ENCODE measurements at places on chromosomes 4 and X.

DNA sequence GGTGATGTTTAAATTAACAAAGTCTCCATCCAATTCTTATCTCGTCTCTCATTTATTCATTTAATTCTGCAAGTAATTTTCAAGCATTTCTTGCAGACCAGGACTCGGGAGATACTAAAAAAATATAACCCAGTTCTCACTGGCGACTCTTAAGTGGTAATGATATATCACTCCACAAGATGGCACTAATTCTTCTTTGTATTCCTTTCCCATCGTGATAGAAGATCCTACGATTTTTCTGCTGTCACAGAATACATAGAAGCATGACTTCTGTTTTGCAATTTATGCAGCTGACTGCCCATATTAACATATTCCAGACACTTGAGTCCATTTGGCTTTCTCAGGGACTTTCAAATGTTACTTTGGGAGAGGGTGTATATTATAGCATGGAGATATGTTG, 64.0 kb upstream of the FGF13 start:
- DNase-seq: no peak

GRCh38 chr4:41427931-41428600, 109.9 kb upstream of the LIMCH1 start:
- DNase-seq: no peak

DNA sequence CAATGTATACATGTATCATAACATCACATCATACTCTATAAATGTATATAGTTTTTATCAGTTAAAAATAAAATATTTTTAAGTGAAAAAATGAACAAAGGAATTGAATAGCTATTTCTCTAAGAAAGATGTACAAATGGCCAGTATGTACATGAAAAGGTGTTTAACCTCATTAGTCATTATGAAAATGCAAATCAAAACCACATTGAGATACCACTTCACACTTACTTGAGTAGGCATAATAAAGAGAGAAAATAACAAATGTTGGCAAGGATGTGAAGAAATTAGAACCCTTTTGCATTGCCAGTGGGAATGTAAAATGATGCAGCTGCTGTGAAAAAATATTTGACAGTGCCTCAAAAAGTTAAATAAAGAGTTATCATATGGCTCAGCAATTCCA, 95.5 kb downstream of the IRS4 start:
- no peak for DNase-seq

DNA sequence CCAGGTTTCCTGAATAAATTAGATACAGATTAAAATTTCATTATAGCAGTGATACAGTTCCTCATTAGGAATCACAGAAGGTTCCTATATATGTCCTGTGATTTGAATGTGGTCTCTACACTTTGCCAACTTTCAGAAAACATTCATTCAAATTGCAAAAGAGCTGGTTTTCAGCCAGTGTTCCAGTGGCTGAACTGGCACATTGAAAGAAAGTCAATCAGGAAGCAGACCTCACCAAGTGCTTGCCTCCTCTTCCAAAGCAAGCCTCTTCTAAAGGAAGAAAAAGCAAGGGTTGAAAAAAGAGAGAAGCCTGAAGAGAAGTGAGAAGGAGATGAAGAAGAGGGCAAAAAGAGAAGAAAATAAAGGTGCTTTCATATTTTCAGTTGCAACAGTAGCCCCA, 12.7 kb downstream of the KLHL34 start:
- no peak for DNase-seq

GRCh38 chr4:158722917-158723793, at the start of gene PPID:
TSS of gene PPID (minus strand) at chr4:158723396. CDS start at chr4:158723288, 108 bp downstream.
- DNase-seq: peak; percentile 53

GRCh38 chrX:154549766-154550165, 2.3 kb downstream of the IKBKG start:
- DNase-seq: no peak

DNA sequence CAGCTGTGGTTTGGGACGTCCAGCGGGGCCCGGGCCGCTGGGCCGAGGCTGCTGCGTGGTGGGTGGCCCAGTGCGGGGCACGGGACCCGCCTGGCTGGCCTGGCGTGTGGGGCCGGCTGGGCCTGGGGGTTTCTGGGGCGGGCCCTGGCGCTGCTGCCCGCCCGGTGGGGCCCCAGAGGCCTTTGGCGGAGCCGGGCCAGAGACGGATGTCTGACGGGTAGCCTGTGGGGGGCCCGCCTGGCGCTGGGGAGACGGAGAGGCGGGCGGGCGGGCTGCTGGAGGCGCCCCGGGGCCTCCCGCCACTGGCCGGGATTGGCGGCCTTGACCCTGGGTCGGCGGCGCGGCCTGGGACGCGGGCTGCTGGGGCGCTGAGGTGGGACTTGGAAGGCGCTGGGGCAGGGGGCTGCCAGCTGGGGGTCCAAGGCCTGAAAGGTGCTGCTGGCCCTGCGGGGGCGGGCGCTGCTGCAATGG, 8.1 kb upstream of the TIMP1 start:
- DNase-seq: no peak

DNA sequence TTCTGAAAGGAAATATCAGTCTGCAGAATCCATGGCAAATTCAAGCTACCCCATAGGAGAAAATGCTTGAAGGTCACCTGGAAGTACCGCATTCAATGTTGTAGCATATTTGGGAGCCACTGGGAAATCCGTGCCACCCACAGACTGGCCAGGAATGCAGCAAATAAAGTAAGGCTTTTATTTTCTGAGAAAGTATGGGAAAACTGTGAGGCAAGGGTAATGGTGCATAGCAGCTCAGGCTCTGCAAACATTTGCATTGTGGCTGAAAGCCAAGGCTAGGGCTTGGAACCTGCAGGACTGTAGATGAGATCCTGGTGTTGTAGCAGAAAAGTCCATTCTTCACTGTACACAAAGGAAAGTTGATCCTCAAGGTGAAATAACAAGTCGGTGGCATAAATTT, 450.9 kb upstream of the NR3C2 start:
- no peak for DNase-seq

GRCh38 chrX:148811236-148811635, 310.8 kb downstream of the AFF2 start:
- no peak for DNase-seq

GRCh38 chr4:176137631-176138030, 57.8 kb downstream of the SPATA4 start:
- no peak for DNase-seq

DNA sequence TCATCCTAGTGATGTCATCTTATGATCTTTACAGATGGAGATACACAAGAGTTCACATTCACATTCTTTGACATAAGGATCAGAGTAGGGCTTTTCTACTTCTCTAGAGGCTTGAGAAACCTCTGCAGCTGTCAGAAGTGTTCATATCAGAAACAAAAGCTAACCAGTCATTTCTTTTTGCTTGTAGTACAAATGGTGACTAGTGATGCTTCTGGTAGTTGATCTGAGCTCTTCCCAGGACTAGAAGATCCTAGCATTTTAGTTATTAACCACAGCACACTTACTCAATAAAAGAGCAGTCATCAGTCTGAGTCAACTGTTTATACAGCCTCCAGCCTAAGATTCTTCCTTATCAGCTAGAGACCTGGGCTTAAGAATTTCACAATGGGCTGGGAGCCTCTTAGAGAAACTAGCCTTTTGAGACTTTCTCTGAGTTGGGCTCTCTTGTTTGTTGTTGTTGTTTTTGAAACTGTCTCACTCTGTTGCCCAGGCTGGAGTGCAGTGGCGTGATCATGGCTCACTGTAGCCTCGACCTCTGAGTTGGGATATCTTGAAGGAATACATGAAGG, 84.1 kb downstream of the TMEM164 start:
- no peak for DNase-seq

GRCh38 chr4:114599231-114599902, 760 bp downstream of the UGT8 start:
- no peak for DNase-seq

DNA sequence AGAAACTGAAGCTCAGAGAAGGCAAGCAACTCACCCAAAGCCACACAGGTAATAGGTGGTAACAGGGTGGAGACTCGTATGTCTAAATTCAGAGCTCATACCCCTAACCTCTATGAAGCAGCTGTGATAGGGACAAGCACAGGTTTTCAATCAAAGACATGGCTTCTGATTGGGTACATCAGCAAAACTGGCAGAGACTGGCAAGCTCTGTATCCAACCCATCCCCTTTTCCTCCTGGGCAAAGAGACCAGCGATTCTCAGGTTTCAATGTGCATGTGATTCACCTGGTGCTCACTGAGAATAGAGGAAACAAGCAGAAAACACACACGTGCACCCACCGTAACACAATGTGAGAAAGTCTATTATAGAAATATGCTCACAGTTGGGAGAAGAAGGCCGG, 153.0 kb downstream of the SMIM20 start:
- no peak for DNase-seq

DNA sequence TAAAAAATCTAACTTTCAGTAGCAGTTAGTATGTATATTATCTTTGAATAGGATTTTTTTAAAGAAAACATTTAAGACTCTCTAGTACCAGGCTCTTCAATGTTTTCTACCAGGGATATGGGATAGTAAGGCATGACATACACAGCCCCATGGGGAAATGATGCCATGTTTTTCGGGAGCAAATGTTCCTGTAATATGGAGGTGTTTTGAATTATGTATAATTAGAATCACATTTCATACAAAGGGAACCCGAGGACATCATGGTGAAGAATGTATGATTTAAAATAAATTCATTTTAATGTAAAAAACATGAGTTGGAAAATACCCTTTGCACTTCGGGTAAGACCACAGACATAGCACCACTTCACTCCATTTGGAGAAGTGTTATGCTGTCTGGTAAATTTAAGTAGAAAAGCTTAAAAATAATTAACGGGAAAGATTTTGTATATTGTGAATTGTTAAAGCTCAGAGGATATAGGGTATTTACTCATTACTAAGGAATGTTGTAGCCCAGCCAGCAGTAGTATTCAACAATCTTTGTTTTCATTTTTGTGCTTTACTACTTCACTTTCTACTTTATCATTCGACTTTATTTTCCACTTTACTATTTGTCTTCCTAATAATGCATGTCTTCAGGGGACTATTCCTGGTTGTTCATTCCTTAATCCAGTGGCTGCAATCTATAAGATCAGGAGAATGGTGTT, 2050.7 kb downstream of the ARAP2 start:
- DNase-seq: no peak

DNA sequence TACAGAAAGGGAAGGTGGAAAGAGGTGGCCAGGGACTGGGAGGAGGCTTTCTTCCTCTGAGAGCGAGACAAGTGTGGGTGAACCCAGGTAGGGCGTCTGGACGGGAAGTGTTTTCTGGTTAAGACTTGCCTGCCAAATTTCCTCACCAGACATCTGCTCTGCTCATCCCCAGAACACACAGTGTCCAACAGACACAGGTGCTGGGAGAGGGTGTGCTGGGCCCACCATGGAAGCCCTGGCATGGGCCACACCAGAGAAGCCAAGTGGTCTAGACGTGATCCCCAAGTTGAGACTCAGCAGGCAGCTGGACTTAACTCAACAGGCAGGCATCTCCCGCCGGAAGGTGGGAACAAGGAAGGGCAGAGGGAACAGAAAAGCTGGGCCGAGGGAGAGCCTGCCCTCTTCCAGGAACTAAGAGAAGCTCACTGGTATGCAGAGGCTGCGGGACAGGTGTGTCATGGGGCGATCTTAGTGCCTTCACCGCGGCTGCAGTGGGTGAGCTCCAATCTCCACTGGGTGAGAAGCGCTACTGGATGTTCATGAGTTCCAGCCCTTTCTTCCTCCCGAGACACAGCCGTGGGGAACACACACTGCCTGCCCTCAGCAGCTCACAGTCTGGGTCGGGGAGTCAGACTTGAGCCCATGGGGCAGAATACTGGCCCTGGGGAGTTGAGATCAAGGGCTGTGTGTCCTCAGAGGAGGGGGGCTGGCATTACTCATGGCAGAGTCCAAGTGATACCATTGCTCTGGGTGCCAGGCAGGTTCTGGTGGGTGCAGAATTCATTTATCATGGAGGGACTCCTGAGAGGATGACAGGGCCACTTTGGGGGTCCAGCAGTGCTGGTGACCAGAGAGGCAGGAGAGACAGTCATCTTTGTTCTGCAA, 110.2 kb downstream of the CPZ start:
- DNase-seq: no peak

DNA sequence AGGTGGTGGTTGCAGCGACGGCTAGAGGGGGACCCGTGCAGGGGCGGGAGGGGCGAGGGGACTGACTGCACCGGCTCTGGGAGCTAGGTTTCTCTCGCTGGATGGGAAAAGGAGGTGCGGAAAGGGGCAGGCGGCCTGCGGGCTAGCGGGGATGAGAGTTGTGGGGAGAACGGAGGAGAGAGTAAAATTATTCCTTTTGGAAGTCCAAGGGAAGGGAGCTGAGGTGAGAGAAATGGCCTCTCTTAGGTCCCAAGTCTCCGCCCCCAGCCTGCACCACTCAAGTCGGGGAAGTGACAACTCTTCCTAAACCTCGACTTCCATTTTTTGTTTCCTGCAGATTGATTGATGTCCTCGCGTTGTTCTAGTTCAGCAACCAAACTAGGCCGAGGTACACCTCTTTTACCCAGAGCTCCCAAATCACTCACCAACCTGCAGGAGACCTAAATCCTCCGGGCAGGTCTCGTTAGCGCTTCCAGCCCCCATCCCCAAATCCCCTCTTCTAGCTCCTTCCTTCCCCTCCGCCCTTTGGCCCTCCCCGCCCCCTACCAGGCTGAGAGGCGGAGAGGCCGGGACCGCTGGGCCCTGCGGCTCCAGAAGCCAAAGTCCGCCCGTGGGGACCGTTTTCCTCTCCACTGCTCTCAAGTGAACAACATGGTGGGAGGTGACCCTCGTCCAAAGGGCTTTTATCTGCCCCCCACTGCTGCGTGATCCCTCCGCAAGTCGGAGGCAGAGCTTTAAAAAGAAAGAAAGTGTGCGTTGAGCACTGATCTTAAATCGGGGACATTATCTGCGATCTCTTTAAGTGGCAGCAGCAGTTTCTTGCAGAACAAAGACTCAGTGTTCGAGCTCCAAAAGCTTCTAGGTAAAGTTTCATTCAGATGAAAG, 7.3 kb downstream of the PITX2 start:
- DNase-seq: no peak

DNA sequence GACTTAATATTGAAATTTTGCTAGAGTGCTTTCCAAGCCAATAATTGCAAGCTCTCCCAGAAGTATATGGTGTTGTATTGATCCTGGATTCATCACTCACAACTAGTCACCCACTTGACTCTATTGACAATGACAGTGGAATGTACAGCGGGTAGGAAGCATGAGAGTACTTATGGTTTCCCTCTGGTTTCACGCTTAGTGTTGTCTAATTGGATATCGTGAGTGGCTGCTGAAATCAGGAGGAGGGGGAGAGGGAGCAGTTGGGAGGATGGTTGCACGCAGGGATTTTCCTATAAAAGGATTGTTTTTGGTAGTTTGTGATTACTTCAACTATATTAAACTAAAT, 1819.5 kb upstream of the TENM3 start:
- no peak for DNase-seq

DNA sequence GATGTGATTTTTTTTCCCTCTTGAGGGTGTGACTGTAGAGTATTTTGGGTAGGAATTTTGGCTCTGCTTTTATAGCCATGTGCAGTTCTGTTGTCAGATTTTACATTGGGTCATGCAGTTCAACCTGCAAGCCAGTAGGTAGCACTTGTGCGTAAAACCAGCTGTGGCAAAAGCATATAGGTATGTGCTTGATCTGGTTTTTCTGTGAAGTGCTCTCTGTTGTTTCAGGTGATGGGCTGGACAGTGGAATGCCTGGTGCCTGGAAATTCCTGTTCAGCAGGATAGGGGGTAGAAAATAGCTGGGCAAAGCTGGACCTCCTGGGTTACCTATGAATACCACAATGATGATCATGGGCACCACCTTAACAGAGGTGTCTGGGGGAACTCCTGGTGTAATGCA, 584.2 kb upstream of the PCDH10 start:
- no peak for DNase-seq

Measured in D721Med (cell line).